ENCODE measurements at places on chromosomes 1 and 21.

DNA sequence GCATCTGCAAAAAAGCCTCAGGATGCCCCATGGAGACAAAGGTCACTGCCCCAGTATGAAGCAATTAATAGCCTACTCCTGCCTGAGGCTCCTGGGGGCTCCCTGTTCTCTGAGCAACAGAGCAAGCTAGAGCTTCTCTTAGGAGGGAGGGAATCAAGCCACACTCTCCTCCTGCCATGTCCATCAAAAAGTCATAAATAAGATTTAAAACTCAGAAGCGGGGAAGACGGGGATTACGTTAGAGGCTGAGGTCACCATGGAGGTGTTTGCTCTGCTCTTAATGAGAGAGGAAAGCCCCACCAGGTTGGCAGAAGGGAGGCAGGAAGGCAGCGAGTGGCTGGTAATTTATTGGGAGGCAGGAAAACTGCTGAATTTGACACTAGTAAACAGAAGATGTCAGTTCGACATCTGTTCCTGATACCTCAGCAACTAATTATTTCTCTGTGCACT lies 98.4 kb upstream of the TNR start:
- no peak for DNase-seq

DNA sequence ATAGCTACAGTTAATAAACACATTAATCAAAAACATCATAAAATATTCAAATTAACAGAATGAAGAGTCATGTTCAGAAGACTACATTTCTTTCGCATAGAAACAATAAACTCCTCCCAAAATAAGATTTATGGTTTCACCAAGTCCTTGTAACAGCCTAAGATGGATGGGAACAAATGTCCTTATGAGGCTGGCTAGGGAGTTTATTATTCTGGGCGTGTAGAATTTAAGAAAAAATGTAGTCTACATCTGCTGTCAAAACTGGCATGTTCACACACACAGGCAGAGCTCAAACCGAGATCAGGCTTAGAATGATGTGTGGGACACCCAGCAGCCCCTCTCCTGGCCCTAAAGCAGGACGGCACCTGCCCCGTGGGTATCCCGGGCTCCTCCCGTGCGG lies 101.1 kb downstream of the NPHP4 start:
- no peak for DNase-seq

GRCh38 chr1:53763911-53764310 lies 24.9 kb upstream of the GLIS1 start:
- no peak for DNase-seq

GRCh38 chr1:43446881-43447835 lies 6.6 kb downstream of the HYI start:
- DNase-seq = no peak

- no peak for DNase-seq
These were observed 28.5 kb upstream of the PTGS2 start for GRCh38 chr1:186708694-186709097.

GRCh38 chr1:3155056-3155925 lies 86.3 kb downstream of the PRDM16 start:
- DNase-seq = no peak

Measured in head of caudate nucleus (tissue), 42 donors.